ENCODE measurements at places on chromosomes 3 and 15.

- no peak for DNase-seq
Measured at GRCh38 chr3:35651851-35652250, 12.5 kb downstream of the ARPP21 start.

GRCh38 chr3:71030748-71031147, 552.8 kb downstream of the FOXP1 start:
- DNase-seq: no peak

DNA sequence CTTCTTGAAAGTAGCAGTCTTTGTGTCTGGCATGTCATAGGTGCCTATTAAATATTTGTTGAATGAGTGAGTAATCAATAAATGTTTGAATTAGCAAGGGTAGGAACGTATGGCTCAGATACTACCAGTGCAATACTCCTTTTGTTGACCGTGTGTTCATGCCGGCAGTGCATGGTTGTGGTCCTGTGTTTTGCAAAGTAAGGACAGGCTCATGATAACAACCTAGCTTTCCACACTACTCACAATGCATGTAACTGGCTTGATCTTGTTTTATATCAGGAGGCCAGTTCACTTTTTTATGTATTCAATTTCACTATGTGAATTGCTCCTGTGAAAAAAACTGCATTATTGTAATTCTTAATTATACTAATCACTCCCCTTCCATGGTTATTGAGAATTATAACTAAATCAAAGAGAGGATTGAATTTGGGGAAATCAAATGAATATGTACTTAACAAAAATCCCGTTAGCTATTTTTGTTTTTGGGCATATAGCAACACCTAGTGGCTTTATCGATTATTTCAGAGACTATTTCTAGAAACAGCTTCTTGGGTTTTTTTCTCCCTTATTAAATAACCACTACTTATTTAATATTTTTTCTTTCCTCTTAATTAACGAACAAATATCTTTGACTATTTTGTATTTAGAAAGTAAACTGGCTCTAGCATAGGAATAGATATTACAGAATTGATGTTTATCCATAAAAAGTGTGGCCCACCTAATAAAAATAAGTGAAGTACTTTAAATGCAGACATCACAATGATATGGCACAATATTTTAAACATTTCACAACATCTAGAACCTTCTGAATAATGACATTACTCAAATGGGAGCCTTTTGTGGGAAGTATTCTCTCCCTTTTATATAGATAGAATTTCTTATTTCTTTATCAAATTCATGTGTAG, 218.5 kb downstream of the BBX start:
- DNase-seq: no peak

- DNase-seq: no peak
Measured at GRCh38 chr3:24502690-24503089, 8.0 kb upstream of the THRB start.
